Stimulated activated CD4-positive, alpha-beta T cell treated with anti-CD3 and anti-CD28 coated beads, TNF-alpha, amount 100 ng/mL, for 48 hours (primary cell): ENCODE measurements at places on chromosomes 2 and 18.

- DNase-seq = no peak
Observed at GRCh38 chr18:52311331-52311730, 28.7 kb upstream of the DCC start.

DNA sequence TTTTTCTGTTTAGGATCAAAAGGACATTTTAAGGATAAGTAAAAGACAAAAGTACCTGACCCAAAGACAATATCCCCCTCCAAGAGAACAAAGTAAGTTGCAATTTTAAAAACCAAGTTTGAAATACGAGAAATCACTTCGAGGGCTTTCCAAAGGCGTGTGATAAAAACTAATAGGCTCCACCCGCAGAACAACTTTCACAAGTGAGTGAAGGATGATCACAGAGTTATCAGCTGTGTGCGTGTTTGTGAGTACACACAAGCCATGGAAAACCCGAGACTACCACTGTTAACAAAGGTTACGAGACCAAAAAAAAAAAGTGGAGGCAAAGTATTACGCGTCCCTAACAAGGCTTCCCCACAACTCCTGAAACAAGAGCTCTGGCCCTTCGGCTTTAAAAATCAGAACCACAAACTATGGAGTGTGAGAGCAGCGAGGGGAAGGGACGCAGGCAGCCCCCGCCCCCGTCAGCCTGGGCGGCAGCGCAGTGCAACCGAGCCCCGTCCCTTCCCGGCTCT is 719 bp downstream of the SMAD2 start:
- no peak for DNase-seq

DNA sequence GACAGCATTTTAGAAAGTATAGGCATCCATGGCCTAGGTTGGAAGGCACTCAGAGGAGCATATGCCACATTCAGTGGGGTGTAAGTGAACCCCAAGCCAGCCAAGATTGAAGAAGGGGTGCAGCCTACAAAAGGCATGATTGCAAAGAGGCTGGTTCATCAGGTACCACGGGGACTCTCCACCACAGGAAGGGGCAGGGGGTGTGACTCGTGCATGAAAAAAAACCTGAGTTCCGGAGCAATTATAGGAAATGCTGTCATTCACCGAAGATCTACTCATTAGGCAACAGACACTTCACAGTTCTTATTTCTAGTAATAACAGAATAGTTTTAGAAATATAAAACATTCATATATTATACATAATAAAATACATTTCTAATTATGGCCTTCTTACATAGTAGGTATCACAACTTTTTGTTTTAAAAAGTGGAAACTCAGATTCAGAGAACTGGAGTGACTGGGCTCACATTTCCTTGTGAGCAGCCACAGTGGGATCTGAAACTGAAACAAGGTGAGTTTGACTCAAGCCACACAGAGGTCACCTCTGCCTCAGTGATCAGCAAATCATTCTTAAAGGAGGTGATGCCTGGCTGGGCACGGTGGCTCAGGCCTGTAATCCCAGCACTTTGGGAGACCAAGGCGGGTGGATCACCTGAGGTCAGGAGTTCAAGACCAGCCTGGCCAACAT is 188.4 kb upstream of the GYPC start:
- DNase-seq = no peak

DNA sequence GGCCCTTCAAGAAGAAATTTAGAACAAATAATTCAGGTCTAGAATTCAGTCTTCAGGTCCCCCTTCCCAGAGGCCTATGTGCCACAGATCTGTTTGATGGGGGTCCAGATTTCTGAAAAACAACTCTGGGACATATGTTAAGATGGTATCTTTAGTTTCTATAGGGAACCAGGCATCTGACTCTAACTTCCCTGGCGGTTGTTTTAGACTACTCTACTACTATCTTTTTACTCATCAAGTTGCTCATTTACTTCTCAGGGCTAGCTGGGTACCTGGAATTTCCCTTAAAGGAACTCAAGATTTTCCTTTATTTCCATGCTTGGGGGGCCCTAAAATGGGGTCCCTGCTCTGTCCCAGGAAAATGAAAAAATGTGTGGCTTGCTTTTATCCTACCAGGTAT is 114.7 kb upstream of the RAB6C start:
- DNase-seq = no peak

DNA sequence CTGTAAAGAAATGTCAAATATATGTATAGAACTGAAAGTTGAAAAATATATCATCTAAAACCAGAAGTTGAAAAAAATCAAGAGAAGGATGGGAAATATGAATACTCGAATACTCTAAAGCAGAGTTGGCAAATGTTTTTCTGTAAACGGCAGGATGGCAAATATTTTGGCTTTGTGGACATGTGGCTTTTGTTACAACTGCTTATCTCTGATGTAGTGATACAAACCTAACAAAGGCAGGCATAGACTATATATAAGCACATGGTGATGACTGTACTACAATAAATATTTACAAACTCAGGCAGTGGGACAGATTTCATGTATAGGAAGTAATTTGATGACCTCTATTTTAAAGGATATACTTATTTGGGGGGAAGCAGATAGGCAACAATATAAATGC is 224.6 kb upstream of the LRRTM4 start:
- DNase-seq = no peak

GRCh38 chr2:150917961-150918713 is 343.5 kb downstream of the RBM43 start:
- no peak for DNase-seq

- no peak for DNase-seq
Observed at GRCh38 chr2:210004881-210005280, 2.4 kb downstream of the RPE start.

- DNase-seq = no peak
Observed at GRCh38 chr2:46534589-46534988, 55.2 kb downstream of the TMEM247 start.

- DNase-seq = no peak
Observed at GRCh38 chr18:48826806-48827205, 124.0 kb downstream of the SMAD7 start.

GRCh38 chr2:195658541-195658890 is 1.5 kb downstream of the SLC39A10 start:
- DNase-seq = no peak

DNA sequence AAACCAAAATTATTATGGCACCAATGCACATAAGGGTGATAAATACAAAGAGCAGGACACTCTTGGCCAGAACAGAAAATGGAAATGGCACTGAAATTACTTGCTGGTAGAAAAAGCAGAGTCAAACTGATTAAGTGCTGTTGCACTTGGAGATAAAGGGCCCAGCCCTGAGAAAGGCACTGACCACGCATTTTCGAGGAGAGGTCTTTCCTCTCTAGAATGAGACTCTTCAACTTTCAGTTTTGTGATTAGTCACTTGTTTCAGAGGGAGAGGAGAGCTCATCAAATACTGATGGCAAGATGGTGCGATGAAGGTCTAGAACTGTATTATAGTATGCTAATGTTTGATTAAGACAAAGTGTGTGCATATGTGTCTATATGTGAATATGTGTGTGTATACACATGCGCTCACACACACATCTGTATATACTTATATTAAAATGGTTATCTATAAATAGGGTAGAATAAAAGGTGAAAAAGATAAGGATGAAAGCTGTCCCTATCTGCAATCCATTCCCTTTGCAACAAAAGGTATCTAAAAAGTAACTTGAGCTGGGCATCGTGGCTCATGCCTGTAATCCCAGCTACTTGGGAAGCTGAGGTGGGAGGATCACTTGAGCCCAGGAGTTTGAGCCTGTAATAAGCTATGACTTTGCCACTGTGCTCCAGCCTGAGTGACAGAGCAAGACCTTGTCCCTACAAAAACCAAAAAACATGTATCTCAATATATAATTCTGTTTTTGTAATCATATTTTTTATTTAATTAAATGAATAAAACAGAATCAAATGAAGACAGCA is 48.8 kb upstream of the ZDBF2 start:
- no peak for DNase-seq

GRCh38 chr2:161265874-161266273 is 42.4 kb upstream of the PSMD14 start:
- DNase-seq = no peak

DNA sequence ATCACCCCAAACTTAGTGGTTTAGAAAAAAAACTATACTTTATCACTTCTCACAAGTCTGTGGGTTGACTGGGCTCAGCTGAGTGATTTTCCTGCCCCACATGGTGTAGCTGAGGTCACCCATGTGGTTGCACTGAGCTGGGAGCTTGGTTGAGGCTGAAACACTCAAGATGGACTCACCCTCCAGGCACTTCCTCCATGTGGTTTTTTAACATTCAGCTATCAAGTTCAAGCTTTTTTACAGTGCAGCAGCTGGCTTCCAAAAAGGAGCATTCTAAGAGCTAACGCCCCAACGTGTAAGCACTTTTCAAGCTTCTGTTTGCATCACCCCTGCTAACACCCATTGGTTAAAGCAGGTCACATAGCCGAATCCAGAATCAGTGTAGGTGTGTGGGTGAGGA is 105.9 kb upstream of the CREB1 start:
- DNase-seq = peak; percentile 11

DNA sequence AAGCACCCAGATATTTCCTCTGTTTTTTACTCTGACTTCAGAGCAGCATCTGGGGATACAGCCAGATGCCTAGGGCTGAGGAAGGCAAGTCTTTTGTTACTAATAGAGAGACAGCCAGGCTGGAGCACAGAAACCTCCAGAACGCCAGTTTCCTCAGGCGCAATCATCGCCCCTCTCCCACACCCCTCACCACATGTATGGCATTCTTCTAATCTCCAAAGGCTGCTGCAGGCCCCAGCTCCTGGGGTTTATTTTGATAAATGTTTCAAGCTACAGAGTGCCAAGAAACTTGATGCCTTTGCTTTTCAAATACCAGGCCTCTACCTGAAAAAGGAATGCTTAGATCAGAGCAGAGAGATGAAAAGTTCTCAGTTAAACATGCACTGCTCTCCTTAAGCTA is 283.6 kb downstream of the RBM43 start:
- DNase-seq = no peak

GRCh38 chr18:31161757-31162418 is 768 bp downstream of the DSC1 start:
- DNase-seq = no peak

GRCh38 chr2:205571360-205571959 is 110.8 kb upstream of the NRP2 start:
- DNase-seq = no peak

GRCh38 chr2:95014126-95014708 is 11.3 kb upstream of the MAL start:
- no peak for DNase-seq

DNA sequence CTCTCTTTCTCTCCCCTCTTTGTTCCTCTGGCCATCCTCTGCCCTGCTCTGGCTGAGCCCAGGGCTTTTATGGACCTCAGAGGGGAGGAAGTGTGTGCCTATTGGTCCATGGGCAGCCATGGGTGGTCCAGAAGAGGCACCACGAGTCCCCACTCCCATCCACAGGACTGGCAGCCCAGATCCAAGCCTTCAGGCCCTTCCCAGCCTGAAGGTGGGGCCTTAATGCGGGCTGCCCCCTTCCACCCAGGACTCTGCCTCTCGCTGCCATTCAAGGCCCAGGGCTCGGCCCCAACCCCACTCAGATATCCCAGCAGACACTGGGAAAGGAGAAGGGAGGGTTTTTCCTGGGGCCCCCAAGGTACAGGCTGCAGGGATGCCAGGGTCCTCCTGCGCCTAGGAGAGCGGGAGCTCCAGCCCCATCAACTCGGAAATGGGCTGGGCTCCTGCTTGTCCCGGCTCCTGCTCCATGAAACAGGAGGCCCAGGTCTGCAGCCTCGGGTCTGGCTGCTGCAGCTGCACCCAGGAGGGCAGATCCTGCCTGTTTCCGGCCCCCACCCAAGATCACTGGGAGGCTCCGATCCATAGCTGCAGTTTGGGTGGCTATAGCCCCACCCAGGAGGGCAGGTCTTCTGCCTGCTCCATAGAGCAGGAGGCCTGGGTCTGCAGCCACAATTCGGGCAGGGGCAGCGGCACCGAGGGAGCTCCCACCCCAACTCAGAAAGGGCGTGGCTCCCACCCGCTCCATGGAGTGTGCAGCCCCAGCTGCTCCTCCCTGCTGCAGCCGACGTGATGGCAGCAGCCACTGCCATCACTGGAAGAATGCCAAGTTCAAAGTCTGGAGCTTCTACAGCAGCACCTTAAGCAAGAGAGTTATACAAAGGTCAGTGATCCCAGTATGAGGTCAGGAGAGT is 116.6 kb upstream of the RBBP8 start:
- no peak for DNase-seq
